CMK (cell line): ENCODE measurements at places on chromosomes 13 and 19.

DNA sequence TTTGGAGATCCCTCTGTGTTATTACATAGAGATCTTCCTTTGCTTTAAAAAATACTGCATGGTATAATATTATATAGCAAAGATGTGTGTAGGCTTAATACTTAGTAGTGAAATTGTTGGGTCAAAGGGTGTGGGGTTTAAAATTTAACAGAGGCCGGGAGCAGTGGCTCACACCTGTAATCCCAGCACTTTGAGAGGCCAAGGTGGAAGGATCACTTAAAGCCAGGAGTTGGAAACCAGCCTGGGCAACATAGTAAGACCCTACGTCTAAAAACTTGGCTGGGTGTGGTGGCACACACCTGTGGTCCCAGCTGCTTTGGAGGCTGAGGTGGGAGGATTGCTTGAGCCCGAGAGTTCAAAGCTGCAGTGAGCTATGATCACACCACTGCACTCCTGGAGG is 22.3 kb upstream of the CEBPA start:
- DNase-seq: no peak

- no peak for DNase-seq
Measured at GRCh38 chr13:73338389-73338788, 279.6 kb downstream of the KLF5 start.

- no peak for DNase-seq
Measured at GRCh38 chr19:11949201-11949600, 15.6 kb upstream of the ZNF763 start.

GRCh38 chr19:37931881-37932655 is 25.1 kb downstream of the SIPA1L3 start:
- DNase-seq: no peak

DNA sequence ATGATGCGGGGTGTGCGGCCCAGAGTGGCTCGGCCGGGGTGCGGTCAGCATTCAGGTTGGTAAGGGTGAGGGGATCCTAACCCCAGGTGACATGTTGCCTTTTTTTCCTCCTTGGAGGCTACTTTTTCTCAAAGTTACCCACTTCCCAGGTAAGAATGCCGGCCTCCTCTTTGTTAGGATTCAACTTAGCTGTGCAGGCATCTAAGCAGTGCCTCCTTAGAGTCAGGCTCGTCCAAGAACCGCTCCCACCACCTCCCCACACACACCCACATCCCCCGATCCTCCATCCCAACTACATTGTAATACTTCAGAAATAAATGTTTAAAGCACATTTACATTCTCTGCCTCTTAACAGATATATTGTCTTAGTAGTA is 733 bp upstream of the ENOX1 start:
- DNase-seq: no peak

DNA sequence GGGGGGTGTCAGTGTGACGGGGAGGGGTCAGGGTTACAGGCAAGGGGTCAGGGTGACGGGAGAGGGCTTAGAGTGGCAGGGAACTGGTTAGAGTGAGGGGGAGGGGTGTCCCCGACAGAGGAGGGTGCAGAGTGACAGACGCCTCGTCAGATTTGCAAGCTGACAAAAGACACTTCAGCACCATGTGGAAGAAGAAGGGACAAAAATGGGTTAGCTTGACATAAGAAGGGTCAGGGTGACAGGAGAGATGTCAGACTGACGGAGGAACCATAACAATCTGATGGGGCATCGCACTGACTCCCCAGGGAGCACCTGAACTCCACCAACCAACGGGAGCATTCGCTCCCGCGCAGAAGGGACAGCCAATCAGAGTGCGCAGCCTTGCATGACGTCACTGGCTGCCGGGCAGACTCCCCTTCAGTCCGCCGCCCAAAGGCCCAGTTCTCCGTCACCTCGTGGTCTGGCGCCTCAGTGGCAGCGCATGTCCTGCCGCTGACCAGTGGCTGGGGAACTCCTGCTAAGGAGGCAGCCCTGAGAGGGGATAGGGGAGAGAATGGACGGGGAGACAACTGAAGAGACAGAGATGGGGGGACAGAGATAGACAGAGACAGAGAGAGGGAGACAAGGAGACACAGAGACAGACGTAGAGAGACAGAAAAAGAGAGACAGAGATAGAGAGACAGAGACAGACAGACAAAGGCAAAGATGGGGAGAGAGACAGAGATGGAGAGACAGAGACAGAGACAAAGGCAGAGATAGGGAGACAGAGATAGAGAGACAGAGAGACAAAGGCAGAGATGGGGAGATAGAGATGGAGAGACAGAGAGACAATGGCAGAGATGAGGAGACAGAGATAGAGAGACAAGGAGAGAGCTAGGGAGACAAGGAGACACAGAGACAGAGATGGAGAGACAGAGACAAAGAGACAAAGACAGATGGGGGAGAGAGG is 30.2 kb downstream of the C19orf81 start:
- DNase-seq: no peak

GRCh38 chr13:51331354-51331861 is 8.1 kb upstream of the SERPINE3 start:
- no peak for DNase-seq

- DNase-seq: peak; percentile 76
Measured at GRCh38 chr19:50333737-50334617, 4.8 kb upstream of the KCNC3 start.

- DNase-seq: no peak
Measured at GRCh38 chr13:79533781-79534400, 52.9 kb downstream of the NDFIP2 start.

GRCh38 chr13:96238861-96239260 is 149.0 kb downstream of the HS6ST3 start:
- no peak for DNase-seq

DNA sequence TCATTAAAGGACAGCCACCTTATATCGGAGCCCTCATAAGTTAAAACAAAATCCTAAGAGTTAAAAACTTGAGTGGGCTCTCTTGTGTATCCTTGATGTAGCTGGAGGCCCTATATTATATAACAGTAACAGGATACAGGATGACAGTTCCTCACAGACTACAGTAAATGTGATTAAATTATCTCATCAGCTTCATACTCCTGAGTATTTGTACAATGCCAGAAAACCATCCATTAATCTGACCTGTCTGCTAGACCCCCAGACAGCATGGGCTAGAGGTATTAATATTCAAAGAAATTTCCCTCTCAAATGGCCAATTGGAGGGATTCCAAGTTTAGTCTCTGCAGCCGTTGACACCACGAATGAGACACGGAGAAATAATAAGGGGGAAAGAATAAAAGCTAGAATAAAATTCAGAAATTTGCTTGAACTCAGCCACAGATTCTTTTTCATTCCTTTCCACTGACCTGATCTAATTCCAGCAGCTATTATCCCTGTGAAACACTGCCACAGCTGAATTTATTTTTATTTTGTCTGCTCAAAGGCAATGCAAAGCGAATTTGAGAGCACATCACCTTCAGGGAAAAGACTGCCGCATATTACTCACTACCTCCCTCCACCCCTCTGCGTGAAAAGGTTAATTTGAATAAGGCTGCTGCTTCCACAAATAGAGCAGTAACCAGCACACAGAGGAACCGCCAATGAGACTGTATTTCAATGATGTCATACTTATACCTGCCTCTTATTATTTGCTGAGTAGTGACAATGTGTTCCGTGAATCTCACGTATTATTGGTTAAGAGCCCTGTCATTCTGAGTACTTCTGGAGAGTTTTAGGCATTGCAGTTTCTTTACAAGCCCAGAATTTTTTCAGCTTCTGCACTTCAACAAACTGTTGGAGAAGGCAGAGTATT is 155.9 kb upstream of the KLF12 start:
- DNase-seq: no peak

DNA sequence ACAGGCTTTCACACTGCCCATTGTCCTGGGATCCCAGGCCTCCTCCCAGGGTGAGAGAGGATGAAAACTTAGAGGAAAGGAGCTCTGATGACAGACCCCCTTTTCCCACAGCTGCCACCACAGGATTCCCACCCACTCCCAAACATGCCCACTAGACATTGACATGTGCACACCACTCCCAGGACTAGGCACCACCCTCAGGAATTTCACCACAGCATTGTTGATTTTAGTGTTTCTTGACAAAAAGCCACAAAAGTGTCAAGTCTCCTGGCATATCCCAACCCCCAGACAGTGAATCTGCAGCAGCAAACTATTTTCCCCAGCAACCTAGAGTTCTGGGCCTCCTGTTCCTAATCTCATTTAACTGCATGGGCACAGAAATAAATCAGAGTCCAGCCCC is 10.1 kb downstream of the ZNF714 start:
- no peak for DNase-seq

- no peak for DNase-seq
Measured at GRCh38 chr19:4337906-4338440, 654 bp downstream of the STAP2 start.

DNA sequence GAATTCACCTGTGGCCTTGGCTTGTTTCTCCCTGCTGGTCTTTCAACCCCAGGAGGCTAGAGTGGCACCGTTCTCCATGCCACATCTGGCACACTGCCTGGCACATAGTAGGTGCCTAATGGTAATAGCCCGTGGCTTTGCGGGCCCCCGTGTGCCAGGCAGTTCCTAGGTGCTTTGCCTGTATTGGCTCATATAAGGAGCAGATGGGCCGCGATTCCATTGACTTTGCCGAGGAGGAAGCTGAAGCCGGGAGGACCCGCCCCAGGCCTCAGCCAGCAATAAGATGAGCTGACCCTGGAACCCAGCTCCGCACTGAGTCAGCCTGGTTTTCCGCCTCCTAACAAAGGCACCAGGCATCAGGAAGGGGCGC is 807 bp downstream of the PGLYRP1 start:
- no peak for DNase-seq

GRCh38 chr19:45102481-45102880 is 9.5 kb downstream of the PPP1R37 start:
- DNase-seq: no peak

- no peak for DNase-seq
Measured at GRCh38 chr19:54739587-54740497, 1.5 kb downstream of the KIR2DL3 start.

DNA sequence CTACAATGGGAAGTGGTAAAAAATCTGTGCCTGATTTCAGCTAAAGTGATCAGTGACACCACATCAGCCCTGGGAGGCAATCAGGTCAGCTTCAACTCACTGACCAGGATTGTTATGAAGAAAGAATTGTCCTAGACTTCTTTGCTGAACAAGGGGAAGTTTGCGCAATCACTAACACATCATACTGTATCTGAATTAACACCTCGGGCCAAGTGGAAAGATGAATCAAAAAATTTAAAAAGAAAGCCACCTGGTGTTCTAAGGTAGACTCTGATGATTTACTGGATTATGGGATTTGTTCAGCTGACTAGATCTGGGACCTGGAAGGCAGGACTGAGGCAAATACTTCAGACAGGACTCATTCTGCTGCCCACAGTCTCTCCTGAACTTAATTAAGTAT is 161.8 kb downstream of the DIAPH3 start:
- no peak for DNase-seq

DNA sequence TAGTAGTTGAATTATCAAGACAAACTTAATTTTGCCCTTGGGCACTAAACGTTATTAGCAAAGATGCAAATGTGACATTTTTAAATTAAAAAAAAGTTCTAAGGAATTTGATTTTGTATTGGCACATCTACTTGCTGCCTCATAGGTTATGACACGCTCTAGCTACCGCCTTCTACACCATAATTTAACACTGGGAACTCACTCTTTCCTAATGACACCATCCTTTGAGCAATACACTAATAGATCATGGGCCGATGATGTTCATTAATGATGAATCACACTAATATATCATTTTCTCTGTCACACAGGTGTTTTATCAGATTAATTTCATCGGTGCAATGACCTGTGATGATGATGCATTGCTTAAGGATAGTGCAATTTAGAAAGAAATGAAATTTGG is 528.8 kb upstream of the PCDH9 start:
- no peak for DNase-seq

DNA sequence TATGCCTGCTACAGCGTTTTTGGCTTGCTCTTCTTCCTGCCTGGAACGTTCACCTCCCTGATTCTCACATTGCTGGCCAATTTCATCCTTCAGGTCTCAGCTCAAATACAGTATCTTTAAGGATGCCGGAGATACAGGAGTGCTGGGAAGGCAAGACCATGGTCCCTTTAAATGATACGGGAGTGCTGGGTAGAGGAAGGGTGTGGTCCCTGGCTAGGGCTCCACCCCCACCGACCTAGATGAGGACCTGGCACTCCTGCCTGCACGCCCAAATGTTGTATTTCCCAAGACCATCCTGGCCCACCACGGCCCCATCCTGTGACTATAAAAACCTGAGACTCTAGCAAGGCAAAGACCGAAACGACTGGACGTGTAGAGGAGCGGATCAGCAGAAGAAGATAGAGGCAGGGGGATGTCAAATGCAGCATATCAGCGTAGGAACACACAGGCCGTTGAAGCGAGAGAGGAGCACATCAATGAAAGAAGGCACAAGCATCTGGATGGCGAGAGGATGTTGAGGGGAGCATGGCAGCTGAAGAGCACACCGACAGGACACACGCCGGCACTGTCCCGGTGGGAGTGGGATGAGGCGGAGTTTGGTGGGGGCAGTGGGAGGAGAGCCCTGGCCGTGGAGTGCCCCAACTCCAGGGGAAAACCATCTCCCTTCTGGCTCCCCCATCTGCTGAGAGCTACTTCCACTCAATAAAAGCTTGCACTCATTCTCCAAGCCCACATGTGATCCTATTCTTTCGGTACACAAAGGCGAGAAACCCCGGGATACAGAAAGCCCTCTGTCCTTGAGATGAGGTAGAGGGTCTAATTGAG is 74.0 kb downstream of the PCDH9 start:
- no peak for DNase-seq

DNA sequence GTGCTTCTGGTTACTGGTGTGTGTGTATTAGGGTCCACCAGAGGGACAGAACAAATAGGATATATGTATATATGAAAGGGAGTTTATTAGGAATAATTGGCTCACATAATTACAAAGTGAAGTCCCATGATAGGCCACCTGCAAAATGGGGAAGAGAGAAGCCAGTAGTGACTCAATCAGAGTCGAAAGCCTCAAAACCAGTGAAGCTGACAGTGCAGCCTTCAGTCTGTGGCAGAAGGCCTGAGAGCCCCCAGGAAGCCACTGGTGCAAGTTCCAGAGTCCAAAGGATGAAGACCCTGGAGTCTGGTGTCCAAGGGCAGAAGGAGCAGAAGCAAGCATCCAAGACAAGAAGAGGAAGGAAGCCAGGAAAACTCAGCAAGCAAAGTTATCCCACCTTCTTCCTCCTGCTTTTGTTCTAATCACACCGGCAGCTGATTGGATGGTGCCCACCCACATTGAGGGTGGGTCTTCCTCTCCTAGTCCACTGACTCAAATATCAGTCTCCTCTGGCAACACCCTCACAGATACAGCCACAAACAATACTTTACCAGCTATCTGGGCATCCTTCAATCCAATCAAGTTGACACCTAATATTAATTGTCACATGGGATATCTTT is 21.7 kb upstream of the SCEL start:
- DNase-seq: no peak

- no peak for DNase-seq
Measured at GRCh38 chr13:97977982-97978381, 24.5 kb downstream of the IPO5 start.

GRCh38 chr19:1998712-1999708 is 16.5 kb downstream of the BTBD2 start:
- no peak for DNase-seq

DNA sequence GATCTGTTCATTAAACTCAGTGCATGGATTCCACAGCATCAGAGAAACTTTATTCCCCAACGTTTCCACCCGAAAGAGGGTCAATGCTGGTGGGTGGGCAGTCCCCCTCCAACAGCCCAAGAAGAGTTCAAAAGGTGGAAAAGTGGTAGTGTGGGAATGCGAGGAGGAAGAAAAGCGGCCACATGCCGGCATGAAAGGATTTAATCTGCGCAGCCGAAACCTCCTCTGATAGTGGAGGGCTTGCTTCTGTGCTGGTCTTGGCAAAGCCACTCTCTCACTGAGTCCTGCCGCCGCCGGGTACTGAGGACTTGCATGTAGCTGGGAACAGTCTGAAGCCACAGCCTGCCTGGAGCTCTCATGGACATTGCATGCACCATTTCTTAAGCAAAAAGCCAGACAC is 136.2 kb upstream of the ZNF536 start:
- no peak for DNase-seq
